ENCODE measurements at places on chromosomes 16 and 17. TPM values are rescaled to one million over a fixed set of nuclear protein-coding genes. Genes with fewer than 3 reads are reported as not detected.

GRCh38 chr16:66229651-66230050 lies 136.8 kb upstream of the CDH5 start:
- DNase-seq: no peak

GRCh38 chr16:84700446-84701300 lies 873 bp downstream of the USP10 start:
- no peak for DNase-seq

DNA sequence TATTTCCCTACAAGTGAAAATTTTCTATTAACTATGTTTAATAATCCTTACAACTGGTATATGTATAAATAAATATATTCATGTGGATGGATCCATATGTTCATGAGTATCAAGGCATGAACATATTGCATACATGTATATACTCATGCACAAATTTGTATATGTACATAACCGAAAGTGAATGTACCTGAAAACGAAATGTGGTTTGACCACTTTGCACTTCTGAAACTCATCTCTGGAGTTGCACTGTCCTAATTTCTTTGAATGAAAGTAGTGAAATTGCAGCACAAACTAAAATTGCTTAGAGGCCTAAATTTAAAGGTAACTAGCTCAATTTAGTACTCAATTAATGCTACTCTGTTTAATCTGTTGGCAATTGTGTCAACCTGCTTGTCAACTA lies 27.4 kb upstream of the GNAO1 start:
- DNase-seq: no peak

DNA sequence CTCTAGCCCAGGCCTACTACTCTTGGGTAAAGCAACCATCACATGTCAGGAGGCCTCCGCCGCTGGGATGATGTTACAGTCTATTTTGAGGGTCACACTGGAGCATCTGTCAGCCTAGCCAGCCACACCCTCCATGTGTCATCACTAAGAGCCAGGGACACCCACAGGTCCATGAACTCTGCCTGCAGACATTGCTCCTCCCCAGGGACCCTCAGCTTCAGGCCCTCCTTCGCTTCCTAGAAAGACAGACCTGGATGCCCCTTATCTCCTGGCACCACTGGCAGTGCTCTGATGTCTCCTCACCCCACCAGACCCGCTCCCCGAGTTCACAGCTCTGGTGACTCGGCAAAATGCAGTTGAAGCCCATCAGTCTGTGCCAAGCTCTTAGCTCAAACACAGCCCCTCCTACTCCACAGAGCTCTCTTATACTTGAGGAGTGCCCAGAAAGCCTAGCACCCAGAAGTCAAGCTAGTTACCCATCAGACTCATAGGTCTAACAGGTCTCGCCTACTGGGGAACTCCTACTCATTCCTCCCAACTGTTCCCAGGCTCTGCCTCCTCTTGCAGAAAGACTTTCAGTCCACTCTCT lies 5.9 kb downstream of the RANBP10 start:
- DNase-seq: no peak

DNA sequence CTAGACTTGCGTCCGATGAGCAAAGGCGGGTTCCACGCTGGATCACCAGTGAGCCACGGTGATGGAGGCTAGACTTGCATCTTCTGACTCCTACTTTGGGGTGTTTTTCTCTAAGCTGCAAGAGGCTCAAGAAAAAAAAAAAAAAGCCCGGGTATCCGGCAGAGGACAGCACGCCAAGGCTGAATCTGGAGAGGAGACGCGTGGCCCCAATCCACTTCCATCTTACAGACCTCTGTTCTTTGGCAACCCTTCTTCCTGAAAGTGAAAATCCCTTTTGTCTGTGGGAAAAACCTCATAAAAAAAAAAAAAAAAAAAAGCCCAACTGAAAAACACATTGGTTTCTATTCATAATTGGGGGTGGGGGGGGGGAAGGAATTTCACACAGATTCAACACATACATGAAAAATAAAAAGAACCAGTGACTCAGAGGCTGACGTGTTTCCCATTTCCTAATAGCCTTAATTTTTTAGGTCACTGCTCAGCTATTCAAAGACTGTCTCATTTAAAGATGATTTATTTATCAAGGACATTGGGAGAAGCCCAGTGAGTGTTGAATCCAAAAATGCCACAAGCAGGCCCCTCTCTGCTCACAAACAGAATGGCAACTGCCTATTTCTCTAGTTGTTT lies 258.3 kb downstream of the FOXL1 start:
- DNase-seq: no peak

BAIAP3 gene
- total RNA-seq: 1.3 TPM

Data from esophagus squamous epithelium (tissue), 5 donors.